ENCODE measurements at places on chromosomes 16 and 17. TPM values are rescaled to one million over a fixed set of nuclear protein-coding genes. Genes with fewer than 3 reads are reported as not detected.

DNA sequence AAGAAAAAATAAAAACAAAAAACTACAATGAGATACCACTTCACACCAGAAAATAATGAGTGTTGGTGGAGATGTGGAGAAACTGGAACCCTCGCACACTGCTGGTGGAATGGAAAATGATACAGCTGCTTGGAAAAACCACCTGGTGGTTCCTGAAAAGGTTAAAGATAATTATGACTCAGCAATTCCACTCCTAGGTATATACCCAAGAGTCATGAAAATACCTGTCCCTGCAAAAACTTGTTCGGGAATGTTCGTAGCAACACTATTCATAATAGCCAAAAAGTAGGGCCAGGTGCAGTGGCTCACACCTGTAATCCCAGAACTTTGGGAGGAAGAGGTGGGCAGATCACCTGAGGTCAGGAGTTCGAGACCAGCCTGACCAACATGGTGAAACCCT, 8.1 kb upstream of the ITGAE start:
- no peak for DNase-seq

DNA sequence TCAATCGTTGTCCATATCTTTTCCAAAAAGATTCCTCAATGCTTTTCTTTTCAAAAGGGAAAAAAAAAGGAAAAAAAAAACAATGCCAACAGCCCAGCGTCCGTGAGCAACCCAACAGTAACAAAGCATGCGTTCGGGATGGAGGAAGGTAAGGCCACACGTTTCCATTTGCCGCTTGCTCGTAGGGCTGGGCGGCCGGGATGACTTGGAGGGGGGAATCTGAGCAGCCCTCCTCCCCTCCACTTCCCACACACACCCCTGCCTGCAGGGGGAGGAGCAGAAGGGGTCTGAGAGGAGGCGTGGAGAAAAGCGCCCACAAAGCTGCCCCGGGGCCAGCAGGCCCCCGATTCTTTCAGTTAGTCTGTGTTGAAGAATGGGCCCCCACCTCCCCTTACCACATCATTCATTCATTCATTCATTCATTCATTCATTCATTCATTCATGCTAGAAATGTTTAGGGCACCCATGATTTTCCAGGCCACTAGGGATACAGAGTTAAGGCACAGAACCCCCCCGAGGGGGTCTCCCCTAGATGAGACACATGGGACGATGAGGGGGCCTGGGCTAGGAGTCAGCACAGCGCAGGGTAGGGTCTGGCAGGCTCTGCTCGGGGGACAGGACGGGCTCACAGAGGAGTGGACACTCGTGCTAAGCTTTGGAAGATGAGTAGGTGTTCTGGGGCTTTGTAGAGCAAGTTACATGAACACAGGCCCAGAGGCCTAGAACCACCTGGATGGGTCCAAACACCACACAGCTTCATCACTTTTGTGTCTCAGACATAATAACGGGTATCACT, 10.9 kb upstream of the TBX2 start:
- DNase-seq = no peak

DNA sequence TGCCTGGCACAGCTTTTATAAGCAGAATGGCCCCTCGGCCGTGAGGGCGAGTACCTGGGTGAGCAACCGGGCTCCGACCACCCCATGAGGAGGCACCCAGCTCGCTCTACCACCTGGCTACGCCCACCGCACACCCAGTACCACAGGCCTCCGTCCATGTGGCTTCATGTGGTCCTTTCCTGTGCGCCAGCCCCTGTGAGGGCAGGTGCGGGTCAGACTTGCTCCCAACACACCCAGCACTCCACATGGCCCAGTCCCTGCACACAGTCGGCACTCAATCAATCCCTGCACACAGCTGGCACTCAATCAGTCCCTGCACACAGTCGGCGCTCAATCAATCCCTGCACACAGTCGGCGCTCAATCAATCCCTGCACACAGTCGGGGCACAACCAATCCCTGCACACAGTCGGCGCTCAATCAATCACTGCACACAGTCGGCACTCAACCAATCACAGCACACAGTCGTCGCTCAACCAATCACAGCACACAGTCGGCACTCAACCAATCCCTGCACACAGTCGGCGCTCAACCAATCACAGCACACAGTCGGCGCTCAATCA, 4.0 kb downstream of the C1QTNF8 start:
- DNase-seq = no peak

GRCh38 chr17:47618410-47618809, 31.3 kb upstream of the KPNB1 start:
- no peak for DNase-seq

GRCh38 chr16:27289669-27290068, 21.1 kb upstream of the NSMCE1 start:
- DNase-seq = no peak

DNA sequence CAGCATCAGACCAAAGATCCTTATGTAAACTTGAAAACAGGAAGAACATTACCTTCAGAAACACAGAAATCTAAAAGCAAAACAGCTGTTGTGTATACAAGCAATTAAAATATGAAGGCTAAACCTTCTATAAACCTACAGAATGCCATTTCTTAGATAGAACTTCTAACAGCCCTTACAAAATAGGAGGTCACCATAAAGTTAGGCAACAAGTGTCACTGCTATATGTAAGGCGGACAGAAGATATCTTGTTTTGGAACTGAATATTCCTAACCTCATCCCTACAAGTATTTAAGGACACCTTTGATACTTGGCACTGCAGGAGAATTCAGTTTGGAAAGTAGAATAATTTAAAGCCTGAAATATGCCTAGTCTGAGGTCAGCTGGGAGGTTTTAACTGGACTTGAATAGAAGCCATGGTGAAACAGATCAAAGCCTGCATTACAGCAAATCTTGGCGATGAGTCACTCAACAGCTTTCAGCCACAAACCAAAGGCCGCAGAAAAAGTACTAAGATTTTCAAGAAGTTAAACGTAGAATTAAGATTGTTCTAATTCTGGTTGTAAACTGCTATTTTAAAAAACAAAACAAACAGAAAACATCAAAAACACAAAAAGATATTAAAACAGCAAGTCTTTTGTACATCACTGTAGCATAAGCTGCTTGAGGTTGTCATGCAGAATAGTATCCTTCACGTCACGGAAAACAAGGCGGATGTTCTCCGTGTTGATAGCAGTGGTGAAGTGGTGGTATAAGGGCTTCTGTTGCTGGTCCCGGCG, 42.7 kb downstream of the GNA13 start:
- DNase-seq = no peak

DNA sequence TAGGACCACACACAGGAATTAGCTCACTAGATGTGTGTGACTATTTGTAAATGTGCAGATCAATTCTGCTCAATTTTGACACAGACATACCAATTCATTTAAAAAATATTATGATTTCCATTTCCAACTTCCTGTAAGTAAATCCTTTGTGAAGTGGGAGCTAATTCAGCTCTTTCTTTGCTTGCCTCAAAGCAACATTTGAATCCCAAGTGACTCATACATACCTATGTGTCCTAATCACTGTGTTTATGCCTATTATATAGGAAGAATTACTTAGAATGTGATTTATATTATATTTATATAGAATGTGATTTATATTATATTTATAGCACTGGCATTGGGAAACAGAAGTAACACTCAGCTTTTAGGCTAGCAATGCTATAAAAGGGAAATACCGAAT, 195.9 kb upstream of the C17orf78 start:
- DNase-seq = no peak

- DNase-seq = no peak
Observed at GRCh38 chr17:50808413-50808812, 27.0 kb upstream of the WFIKKN2 start.

The TNK1 gene
- 24.9 TPM for total RNA-seq

GRCh38 chr16:13510425-13511151, 409.4 kb upstream of the ERCC4 start:
- DNase-seq = no peak

DNA sequence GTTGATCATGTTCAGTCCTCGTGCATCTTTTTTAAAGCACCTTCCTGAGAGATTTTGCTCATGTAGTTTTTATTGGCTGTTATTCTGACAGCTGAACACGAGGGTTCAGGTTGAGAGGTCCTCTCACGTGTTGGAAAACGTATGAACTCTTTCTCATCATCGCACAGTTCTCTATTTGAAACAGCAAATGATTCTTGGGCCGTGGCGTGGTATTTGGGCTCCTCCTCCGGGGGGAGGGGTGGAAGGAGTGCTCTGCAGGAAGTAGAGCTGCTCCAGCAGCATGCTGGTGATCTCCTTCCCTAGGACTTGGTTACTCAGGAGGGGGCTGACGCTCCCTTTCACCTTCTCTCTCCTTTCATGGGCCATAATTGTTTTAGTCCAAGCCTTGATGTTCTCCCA, 70.4 kb downstream of the KSR1 start:
- peak; percentile 63 for DNase-seq

The NPIPB2 gene
- total RNA-seq = 15.1 TPM

DNA sequence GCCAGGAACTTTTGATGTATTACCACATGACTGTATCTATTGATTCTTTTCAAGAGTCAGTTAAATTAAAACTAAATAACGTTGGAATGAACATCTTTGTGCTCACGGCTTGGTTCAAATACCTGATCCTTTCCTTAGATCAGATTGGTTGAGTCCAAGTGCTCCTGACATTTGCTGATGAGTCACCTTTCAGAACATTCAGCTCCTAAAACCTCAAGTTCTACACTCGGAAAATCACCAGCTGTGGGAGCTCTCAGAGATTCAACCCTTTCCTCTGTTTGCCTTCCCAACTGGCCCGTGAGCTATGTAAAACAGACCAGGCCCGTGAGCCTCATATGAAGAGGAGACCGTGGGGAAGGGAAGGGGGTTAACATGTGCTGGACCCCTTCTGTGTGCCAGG, 68.1 kb downstream of the RTN4RL1 start:
- no peak for DNase-seq

The NPIPB8 gene
- total RNA-seq = 5.7 TPM

GRCh38 chr16:16183562-16183961, 39.7 kb downstream of the ABCC6 start:
- no peak for DNase-seq

- DNase-seq = no peak
Observed at GRCh38 chr16:27474921-27475320, 72.9 kb downstream of the IL21R start.

DNA sequence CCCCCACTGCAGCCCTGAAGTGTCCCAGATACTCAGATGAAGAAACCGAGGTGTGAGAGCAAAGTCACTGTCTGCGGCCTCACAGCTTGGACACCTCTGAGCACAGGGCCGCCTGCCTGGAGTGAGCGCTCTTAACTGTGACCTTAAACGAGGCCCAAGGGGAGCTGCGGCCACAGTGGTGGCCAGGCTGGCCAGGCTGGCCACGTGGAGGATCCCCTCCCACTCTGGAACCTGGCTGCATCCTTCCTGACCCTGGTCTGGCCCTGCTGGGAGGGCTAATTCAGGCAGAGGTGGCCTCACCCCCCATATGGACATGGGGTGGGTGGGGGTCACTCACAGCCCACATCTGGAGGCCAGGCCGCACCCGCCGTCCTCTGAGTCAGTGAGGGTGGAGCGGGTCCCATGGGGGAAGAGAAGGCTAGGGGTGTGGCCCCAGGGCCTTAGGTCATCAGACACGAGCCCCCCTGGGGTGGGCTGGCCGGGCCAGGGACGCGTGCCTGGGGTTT, 6.6 kb downstream of the VASN start:
- no peak for DNase-seq

- no peak for DNase-seq
Observed at GRCh38 chr16:78438632-78439031, 339.2 kb downstream of the WWOX start.

DNA sequence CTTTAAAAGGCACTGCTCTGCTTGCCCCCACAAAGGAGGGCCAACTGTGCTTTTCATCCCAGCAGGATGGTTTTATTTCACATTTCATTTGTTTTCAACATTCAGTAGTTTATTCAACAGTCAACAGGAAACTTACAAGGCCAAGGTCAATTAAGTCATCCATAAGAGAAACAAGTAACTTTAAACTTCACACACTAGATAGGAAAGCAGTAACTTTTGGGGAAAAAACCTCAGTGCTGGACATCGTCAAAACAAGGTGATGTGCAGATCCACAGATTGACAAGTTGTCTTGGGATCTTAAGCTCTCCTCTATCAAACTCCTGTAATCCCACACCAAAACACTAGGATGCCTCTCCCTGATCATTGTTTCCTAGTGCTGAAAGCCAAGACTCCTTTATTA, 18.5 kb downstream of the NFE2L1 start:
- DNase-seq = no peak

The KRT40 gene
- 0.39 TPM for total RNA-seq

- no peak for DNase-seq
Observed at GRCh38 chr16:65959983-65960382, 406.5 kb upstream of the CDH5 start.

GRCh38 chr17:72699545-72699944, 392.9 kb downstream of the SLC39A11 start:
- no peak for DNase-seq

DNA sequence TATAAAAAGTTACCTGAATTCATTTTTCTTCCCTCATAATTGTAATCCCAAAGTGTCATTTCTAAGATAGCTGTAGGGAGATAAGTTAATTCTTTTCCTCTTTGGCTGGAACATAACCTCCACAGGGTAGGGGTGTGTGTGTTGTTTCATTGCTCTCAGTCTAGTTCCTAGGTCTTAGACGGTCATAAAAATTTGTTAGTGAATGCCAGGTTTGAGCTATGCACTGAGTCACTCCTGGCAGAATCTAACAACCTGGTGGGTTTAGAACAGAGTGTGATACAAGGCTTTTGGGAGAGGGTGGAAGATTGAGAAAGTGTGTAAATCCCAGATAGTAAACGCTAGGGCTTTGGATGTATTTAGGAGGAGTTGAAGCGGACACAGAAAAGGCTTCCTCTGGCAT, 894 bp upstream of the PHKG2 start:
- DNase-seq = no peak

DNA sequence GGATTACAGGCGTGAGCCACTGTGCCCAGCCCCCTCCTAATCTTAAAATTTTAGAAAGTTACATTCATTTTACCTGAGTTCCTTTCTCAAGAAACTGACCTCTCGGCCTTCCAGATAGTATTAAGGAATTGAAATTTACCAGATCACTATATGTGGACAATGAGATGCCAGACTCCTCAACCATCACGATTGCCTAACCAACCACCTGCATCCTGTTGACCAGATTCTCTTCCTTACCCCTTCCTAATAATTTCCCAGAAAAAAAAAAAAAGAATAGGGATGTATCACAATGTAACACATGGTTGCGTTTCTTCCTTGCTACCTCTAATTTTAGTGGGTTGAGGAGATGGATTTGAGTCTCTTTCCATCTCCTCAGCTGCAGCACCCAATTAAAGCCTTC, 72.1 kb downstream of the BMERB1 start:
- no peak for DNase-seq

The CCDC154 gene
- total RNA-seq = 0.55 TPM

The CASKIN2 gene
- 30.6 TPM for total RNA-seq

- no peak for DNase-seq
Observed at GRCh38 chr17:1412185-1413110, 12.4 kb upstream of the YWHAE start.

GRCh38 chr16:61829631-61830030, 206.6 kb downstream of the CDH8 start:
- no peak for DNase-seq

The CCDC182 gene
- not detected for total RNA-seq

The KRT32 gene
- not detected for total RNA-seq

The IRX5 gene
- total RNA-seq = not detected
